Upper lobe of left lung (tissue), 6 donors: ENCODE measurements at places on chromosomes 6 and 20. TPM values are rescaled to one million over a fixed set of nuclear protein-coding genes. Genes with fewer than 3 reads are reported as not detected.

PHACTR1 gene
- 80.3 TPM for total RNA-seq

DNA sequence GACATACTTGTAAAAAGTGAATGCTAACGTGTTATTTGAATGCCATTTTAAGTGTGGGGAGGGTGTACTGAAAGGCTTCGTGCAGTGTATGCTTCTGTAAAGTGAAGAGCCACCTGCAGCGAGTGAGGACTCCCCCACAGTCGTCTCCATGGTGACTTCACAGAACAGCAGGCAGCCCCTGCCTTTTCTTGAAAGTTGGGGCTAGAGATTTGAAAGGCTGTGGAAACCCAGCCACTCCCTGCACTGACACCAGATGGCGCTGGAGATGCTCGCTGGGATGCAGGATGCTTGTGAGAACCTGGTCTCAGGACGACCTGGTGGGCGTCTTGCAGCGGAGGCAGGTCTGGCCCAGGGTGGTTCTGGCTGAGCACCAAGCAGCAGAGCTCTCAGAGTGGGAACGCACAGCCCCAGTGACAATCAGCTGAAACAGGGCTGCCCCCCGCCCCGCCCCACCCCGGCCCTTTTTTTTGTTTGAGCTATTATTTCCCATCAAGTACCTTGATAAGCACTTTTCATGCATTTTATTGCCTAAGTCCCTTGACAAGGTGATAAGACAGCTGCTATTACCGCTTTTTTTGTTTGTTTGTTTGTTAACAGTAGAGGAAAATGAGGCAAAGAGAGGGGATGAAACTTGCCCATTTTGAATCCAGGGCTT, 150.3 kb downstream of the SYCP2 start:
- peak; percentile 33 for DNase-seq
- H3K36me3 ChIP-seq, result no peaks in the 10 kb centered on the region
- no peaks in the 10 kb centered on the region for H3K27me3 ChIP-seq
- H3K4me3 ChIP-seq, result no peak overlapping the region

DNA sequence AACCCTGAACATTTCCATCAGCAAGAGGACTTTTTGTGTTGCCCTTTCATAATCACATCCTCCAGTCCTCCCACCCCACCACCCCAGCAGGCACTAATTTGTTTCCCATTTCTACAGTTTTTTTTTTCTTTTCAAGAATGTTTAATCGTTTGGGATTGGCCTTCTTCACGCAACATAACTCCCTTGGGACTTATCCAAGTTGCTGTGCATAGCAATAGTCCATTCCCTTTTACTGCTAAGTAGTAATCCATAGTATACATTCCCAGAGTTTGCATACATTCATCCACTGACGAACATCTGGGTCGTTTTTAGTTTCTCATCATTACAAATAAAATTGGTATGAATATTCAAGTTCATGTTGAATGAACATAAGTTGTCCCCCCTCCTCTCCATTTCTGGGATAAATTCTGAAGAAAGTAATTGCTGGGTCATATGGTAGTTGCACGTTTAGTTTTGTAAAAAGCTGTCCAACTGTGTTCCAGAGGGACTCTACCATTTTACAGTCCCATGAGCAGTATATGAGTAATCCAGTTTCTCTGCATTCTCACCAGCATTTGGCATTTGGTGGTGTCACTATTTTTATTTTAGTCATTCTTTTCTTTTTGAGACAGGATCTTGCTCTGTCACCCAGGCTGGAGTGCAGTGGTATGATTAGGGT, 90.8 kb downstream of the DOK5 start:
- no peaks in the 10 kb centered on the region for H3K4me1 ChIP-seq
- no peak for DNase-seq
- no peaks in the 10 kb centered on the region for H3K36me3 ChIP-seq
- no peaks in the 10 kb centered on the region for H3K27me3 ChIP-seq

DNA sequence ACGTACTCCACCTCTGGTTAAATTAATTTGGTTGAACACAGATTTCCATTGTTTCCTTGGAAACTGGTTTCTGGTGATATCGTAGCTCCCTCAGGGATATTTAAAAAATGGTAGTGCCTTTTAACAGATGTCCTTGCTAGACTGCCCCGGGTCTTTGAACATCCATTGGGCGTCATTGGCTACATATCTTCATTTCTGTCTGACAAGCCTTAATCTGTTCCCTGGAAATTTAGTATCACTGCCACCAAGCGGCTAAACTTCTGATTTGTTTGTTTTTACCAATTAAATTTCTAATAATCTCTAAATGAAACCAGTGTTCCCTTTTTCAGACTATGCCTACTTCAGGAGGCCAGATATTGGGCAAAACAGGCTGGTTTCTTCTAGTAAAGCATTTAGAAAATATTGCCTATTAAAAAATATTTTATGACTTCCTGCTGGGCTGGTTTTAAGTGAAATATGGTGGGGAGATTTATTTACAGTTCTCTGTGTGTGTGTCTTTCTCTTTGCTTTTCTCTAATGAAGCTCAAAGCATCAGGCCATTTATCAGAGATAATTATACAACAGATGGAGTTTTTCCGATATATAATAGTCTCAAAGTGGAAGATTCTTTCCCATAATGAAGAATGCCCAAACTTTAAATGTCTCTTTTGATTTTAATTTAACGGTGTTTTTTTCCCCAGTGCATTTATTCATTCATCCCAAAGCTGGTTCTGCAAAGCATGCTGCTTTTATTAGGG, 249.5 kb downstream of the ZFAND3 start:
- no peak overlapping the region for H3K4me3 ChIP-seq
- no peaks in the 10 kb centered on the region for H3K27me3 ChIP-seq
- no peaks in the 10 kb centered on the region for H3K36me3 ChIP-seq
- H3K27ac ChIP-seq, result no peak overlapping the region
- no peak for DNase-seq

FAM83B gene
- 1.0 TPM for total RNA-seq

DNA sequence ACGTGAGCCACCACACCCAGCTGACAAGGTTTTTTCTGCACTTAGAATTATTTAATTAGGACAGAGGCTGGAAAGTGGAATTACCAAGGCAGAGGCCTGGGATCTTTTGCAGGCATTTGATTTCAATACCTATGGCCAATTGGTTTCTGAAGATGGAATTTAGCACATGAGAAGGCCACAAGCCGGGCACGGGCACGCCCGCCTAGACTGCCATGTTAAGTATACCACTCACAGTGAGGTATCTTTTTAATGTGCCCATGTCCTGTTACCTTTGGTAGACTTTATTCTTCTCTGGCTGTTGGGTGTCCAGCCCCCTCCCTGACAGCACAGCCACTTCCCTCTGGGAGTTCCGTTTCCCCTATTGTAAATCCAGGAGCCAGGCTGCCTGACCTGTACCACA, 18.0 kb upstream of the TAF8 start:
- peaks cover 59% of the 10 kb centered on the region for H3K4me1 ChIP-seq
- H3K4me3 ChIP-seq, result no peak overlapping the region
- DNase-seq, result no peak
- H3K36me3 ChIP-seq, result no peaks in the 10 kb centered on the region
- H3K27me3 ChIP-seq, result no peaks in the 10 kb centered on the region
- H3K27ac ChIP-seq, result no peak overlapping the region

DNA sequence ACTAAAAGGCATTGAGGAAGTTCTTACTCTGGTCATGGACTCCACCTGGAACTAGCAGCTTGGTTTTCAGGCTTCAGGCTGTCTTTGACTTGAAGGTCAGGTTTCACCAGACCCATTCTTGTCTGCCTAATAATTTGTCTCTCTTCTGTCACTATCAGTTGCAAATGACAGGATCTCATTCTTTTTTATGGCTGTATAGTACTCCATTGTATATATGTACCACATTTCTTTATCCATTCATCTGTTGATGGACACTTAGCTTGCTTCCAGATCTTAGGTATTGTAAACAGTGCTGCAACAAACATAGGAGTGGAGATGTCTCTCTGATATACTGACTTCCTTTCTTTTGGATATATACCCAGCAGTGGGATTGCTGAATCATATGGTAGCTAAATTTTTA, 73.1 kb upstream of the SYNCRIP start:
- H3K36me3 ChIP-seq, result no peaks in the 10 kb centered on the region
- H3K4me1 ChIP-seq, result no peaks in the 10 kb centered on the region
- no peak for DNase-seq
- H3K4me3 ChIP-seq, result no peak overlapping the region
- no peaks in the 10 kb centered on the region for H3K27me3 ChIP-seq
- no peak overlapping the region for H3K27ac ChIP-seq

DNA sequence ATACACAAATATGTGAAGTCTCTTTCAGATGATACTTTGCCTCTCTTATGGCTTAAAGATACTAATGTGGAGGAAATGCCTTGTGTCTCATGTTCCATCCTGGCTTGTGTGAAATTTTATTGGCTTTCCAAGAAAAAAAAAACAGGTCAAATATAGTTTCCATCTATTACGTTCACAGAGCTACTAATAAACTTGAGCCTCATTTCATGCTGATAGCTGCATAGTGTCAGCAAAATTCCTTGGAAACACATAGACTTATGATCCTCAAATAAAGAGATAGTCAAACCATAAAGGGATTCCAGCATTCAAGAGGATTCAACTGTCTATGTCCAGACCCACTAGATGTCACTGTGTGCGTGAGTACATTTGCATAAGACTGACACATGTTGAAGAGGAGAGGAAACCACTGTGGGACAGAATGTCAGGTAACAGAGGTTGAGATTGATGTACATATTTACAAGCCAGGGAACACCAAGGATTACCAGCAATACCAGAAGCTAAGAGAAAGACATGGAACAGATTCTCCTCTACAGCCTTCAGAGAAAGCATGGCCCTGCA, 266.6 kb downstream of the COL12A1 start:
- no peaks in the 10 kb centered on the region for H3K27me3 ChIP-seq
- H3K27ac ChIP-seq, result no peak overlapping the region
- no peak for DNase-seq
- no peak overlapping the region for H3K4me3 ChIP-seq

WFDC8 gene
- not detected for total RNA-seq

GSTA1 gene
- total RNA-seq, result 9.4 TPM

DNA sequence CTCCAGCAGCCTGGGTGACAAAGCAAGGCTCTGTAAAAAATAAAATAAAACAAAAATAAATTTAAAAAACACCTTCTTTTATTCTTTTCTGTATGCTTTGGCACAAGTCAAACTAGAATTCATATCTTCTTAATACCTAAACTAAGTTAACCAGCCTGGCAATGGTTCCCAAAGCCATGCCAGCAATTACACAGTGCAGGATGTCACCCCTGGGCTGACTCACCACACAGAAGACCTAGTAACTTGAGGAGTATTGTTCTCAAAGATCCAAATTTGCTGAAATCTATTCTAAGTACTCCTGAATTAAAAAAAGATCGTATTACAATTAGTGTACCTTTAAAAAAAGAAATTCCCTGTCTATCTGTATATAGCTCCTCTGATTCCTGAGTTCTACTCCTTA, 162.7 kb upstream of the SGK1 start:
- no peaks in the 10 kb centered on the region for H3K36me3 ChIP-seq
- no peak for DNase-seq
- no peaks in the 10 kb centered on the region for H3K4me1 ChIP-seq
- no peak overlapping the region for H3K27ac ChIP-seq

DNA sequence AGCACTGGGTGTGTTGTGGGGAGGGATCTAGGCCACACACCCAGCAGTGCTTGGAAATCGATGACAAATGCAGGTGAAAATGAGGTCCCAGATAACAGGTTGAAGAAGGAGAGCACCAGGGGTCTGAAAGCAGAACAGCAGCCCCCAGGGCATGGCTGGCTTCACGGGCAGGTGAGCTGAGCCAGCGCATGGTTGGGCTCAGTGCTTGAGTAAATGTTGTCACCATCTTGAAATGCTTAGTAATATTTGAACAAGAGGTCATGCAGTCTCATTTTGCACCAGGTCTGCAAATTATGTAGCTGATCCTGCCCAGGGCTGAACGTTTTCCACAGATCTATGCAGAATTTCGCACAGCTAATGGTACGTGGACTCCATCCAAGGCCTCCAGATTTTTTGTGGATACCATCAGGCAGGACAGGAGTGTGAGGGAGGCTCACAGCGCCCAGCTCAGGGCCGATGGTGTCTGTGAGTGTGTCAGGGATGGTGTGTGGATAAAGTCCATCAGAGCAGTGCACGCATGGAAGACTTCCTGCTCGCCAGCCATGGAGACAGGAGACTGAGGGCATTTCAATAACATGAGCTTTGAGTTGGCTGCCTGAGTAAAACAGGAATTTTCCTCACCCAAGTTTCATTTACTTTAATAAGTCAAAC, 53.1 kb upstream of the SNX9 start:
- no peaks in the 10 kb centered on the region for H3K36me3 ChIP-seq
- no peaks in the 10 kb centered on the region for H3K27me3 ChIP-seq
- H3K27ac ChIP-seq, result no peak overlapping the region
- H3K4me3 ChIP-seq, result no peak overlapping the region

- H3K4me3 ChIP-seq, result no peak overlapping the region
- DNase-seq, result no peak
- peaks cover 17% of the 10 kb centered on the region for H3K4me1 ChIP-seq
- H3K36me3 ChIP-seq, result no peaks in the 10 kb centered on the region
These were observed 58.6 kb upstream of the EEF1A1 start for GRCh38 chr6:73579389-73579788.

UNC5CL gene
- total RNA-seq, result 2.4 TPM

DNMT3B gene
- total RNA-seq, result 1.4 TPM

DNA sequence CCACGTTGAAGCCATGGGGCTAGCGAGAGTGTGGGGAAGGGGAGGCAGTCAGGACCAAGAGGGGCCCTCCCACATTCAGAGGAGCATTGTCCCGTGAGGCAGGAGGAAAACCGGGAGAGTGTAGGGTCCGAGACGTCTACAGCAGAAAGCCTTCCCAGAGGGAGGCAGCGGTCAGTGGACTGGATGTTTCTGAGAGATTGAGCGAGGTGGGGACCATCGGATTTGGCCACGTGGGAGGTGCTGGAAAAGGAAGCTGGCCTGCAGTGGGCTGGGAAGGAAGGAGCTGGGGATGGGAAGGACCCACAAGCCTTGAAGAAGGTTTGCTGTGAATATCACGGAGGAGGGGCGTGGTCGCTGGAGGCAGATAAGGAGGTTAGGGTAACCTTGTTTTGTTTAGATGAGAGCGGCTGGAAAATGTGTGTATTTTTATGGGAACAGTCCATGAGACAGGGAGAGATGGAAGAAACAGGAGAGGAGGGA, 119.0 kb upstream of the RNF24 start:
- H3K36me3 ChIP-seq, result no peaks in the 10 kb centered on the region
- no peak overlapping the region for H3K4me3 ChIP-seq
- no peaks in the 10 kb centered on the region for H3K27me3 ChIP-seq
- DNase-seq, result no peak
- no peaks in the 10 kb centered on the region for H3K4me1 ChIP-seq
- no peak overlapping the region for H3K27ac ChIP-seq

GRCh38 chr6:44849806-44850205, 462.3 kb downstream of the CDC5L start:
- no peak for DNase-seq
- H3K4me1 ChIP-seq, result no peaks in the 10 kb centered on the region
- no peak overlapping the region for H3K4me3 ChIP-seq
- no peaks in the 10 kb centered on the region for H3K36me3 ChIP-seq
